ENCODE measurements at places on chromosomes 12 and 14.

DNA sequence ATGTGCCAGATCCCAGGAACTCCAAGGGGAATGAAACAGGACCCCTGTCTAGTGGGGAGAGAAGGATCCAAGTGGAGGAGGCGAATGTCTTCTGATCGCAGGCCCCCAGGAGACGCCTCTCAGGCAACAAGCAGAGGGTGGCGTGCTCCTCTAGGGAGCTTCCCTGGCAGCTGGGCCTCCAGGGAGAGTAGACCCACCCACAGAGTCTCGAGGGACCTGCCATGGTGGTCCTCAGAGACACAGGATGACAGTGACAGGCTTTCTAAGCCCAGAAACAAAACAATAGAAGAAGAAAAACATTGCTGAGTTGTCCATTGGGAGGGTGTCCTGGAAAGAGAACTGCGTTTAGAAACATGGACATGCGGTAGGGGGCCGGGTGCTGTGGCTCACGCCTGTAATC is 140.6 kb upstream of the MAP1LC3B2 start:
- DNase-seq: no peak

- DNase-seq: no peak
Measured at GRCh38 chr14:88492272-88493089, 62.3 kb downstream of the PTPN21 start.

DNA sequence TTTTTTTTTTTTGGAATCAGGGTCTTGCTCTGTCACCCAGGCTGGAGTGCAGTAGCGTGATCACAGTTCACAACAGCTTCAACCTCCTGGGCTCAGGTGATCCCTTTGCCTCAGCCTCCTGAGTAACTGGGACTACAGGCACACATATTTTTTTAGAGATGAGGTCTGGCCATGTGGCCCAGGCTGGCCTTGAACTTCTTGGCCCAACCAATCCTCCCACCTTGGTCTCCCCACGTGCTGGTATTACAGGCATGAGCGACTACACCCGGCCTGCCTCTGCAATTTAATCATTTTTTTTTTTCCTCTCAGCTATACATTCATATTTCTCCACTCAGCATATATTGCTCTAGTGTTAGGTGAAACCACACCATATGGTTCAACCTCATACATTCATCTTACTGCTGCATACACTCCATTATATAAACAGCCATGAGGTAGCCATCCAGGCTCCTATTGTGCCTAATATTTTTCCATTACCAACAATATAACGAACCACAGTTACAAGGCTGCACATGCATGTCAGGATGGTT is 7.1 kb downstream of the STX2 start:
- DNase-seq: no peak

- DNase-seq: no peak
Measured at GRCh38 chr14:101247842-101248725, 313.2 kb upstream of the DIO3 start.

DNA sequence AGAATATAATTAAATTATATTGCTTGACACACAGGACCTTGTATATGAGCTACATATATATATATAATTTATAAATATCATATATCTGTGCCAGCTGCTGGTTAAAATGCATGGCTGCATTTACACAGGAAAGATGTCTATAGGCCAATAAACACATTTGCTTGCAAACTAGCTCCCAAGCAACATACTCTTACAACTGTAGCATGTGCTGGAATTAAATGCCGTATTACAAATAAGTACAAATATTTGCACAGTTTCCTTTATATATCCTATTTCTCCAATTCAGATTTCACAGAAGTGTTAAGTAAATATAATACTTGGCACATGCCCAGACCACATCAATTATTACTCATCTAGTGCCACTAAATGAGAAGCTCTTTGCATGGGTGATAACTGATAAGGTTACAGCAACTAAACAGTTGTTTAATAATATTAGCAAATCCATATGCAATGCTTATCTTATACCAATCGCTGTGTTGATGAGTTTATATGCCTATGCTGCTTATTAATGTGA is 66.7 kb upstream of the E2F7 start:
- DNase-seq: no peak
